Stimulated activated CD8-positive, alpha-beta memory T cell treated with anti-CD3 and anti-CD28 coated beads, Interleukin-7, amount 100 ng/mL, for 1 hour (primary cell): ENCODE measurements at places on chromosomes 13 and 19.

- no peak for DNase-seq
These were observed 87.2 kb upstream of the C1QTNF9B start for GRCh38 chr13:23984546-23984945.

GRCh38 chr13:112065521-112065866 is 1.5 kb upstream of the SOX1 start:
- DNase-seq: no peak

GRCh38 chr19:54196536-54196935 is 4.1 kb upstream of the RPS9 start:
- DNase-seq: no peak

DNA sequence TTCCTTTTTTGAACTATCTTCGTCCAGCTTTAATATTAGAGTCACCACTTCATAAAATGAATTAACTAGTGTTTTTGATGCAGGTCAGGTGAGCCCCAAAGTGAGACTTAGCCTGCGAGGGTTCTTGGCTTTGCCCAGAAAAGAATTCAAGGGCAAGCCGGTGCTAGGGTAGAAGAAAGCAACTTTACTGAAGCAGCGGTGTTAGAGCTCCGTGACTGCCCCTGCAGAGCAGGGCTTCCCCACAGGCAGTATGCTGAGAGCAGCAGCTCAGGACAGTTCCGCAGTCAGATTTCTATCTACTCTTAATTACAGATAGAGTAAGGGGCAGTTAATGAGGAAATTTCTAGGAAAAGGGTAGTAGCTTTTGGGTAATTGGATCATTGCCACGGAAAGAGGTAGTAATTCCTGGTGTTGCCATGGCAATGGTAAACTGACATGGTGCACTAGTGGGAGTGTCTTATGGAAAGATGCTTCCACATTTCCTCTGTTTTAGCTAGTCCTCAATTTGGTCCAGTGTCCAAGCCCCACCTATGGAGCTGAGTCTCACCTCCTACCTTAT is 432.2 kb upstream of the ZNF507 start:
- DNase-seq: no peak

DNA sequence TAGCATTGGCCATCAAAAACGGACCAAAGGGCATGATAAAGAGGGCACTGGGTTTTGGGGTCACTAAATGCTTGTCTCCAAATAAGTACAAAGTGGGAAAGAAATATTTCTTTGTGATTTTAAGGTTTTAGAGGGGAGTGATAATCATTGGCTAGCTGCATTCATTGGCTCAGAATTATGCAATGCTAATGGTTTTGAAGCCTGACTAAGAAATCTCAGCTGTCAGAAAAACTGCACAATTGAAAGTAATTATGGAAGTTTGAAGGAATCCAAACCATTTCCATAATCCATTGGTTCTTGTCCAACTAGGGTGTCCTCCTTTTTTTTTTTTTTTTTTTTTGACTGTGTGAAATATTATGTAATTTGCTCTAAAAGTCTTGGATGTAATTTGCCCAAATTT is 88.2 kb upstream of the ARGLU1 start:
- no peak for DNase-seq

GRCh38 chr19:51047031-51047335 is 12.2 kb upstream of the KLK12 start:
- DNase-seq: no peak

DNA sequence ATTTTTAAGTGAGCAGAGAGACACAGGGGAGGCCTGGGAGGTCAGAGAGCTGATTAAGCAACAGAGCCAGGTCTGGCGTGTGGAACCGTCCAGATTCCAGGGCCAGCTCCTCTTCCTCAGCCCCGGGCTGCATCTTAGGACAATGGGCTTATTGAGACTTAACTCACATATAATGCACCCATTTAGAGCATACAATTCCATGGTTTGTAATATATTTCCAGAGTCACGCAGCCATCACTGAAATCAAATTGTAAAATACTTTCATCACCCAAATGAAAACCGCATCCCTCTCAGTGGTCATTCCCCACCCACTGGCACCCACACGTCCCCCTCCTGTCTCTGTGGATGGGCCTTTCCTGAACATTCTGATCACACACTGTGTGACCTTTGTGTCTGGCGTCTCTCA is 2.1 kb upstream of the HMG20B start:
- no peak for DNase-seq

GRCh38 chr13:31867709-31868108 is 128.4 kb downstream of the RXFP2 start:
- no peak for DNase-seq

DNA sequence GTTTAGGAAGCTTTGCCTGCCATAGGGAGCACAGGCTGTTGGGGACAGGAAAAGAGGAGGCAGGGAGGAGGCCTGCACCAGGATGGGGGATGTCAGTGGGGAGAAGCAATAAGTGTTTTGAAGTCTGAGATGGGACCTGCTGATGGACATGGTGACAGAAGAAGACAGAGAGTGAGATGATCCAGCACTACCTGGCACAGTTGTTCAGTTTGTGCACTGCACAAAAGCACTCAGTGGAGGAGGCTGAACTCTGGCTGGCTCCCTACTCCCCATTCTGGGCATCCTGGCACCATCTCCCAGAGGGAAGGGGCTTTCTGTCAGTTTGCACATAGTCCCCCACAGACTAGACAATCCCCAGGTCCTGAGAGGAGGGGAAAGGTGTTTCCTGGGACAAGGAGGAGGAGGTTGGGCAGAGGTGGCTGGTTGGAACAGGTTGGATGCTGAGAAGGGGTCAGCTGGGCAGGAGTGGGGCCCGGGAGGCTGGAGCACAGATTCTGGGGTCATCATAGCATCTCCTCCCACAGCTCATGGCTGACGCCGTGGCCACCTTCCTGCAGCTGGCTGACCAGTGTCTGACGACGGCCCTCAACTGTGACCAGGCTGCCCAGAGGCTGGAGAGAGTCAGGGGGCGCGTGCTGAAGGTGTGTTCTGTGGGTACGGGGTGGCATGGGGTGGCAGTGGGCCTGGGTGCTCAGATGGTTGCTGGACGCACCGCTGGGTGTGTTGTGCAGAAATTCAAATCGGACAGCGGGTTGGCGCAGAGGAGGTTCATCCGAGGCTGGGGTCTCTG is 12.5 kb upstream of the COLGALT1 start:
- no peak for DNase-seq

DNA sequence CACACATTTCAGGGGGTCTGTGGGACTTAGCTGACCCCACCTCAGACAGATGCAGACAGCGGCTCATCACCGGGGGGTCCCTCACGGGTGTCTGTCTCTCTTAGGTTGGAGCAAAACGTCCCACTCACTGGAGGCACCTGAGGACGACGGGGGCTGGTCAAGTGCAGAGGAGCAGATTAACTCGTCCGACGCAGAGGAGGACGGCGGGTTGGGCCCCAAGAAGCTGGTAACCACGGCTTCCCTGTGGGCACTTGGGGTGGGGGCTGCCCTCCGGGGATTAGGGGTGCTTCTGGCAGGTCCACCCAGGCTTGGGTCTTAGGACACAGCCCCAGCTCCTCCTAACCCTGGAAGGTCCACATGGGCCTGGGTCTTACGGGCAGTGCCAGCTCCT is 11.2 kb upstream of the F7 start:
- no peak for DNase-seq

DNA sequence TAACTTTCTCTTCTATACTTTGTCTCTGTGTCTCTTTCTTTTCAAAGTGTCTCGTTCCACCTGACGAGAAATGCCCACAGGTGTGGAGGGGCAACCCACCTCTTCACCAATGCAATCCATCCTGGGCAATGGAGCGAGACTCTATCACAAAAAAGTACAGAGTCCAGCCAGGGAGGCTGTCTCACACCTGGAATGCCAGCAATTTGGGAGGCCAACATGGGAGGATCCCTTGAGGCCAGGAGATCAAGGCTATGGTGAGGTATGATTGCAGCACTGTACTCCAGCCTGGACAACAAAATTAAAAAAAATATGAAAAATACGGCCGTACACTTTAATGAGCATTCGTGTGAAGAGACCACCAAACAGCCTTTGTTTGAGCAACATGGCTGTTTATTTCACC is 2.8 kb upstream of the ZNF600 start:
- DNase-seq: no peak

GRCh38 chr19:48560095-48560530 is 8.1 kb downstream of the SULT2B1 start:
- no peak for DNase-seq
